ENCODE measurements at places on chromosomes 7 and 10. TPM values are rescaled to one million over a fixed set of nuclear protein-coding genes. Genes with fewer than 3 reads are reported as not detected.

DNA sequence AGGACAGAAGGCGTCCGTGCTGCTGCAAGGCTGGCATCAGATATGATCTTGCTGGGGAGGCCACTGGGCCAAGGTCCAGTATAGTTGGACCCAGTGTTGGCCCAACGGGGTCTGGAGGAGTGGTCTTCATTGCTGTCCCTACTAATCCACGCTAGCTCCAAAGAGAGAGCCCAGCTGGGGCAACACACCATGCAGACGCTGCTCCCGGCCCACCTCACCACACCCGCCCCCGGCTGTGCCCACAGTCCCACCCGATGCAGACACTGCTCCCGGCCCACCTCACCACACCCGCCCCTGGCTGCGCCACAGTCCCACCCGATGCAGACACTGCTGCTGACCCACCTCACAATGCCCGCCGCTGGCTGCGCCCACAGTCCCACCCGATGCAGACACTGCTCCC lies 121.5 kb downstream of the VIPR2 start:
- H3K27ac ChIP-seq: no peak overlapping the region
- H3K36me3 ChIP-seq: no peaks in the 10 kb centered on the region
- no peak for DNase-seq
- no peak overlapping the region for H3K4me3 ChIP-seq
- H3K4me1 ChIP-seq: no peaks in the 10 kb centered on the region

SH2D4B gene
- total RNA-seq: not detected

AIFM2 gene
- 14.3 TPM for total RNA-seq

DNA sequence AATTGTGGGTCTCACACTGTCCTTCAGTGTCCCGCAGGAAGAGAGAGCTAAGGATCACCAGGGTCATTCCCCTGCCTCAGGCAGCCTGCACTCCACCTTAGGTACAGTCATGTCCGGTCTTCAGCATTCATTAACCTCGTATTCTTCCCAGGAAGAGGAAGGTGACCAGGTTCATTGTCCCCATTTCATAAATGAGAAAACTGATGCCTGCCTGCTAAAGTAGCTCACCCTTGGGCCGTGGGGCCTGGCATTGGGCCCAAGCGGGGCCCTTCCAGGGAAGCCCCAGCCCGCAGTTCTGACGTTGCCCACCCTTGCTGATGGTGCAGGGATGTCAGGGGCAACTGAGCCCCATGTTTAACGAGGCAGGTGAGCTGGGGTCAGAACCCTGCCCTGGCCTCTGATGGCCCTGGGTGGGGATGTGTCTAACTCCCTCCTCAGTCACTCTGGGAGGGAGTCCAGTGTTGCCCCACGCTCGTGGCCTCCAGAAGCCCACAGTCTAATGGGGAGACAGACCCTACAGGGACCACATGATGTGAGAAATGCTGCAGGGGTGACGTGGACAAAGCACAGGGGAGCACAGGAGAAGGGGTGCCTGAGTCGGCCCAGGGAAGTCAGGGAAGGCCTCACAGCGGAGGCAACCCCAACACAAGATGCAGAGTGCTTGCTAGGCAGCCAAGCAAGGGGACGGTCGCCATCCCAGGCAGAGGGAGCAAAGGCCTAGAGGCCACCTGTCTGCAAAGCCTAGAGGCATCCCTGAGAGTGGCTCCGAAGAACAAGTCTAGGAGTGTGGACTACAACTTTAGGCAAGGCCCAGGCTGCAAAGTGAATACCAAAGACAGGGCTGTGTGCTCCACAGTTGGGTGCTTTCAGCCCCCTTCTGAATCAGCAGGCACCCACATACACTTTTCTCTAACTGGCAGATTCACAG lies 25.1 kb downstream of the DDIT4 start:
- H3K4me3 ChIP-seq: peak overlapping the region; percentile 89
- no peaks in the 10 kb centered on the region for H3K36me3 ChIP-seq
- H3K27me3 ChIP-seq: no peaks in the 10 kb centered on the region
- H3K4me1 ChIP-seq: peaks cover 5% of the 10 kb centered on the region
- DNase-seq: no peak

NCF1 gene
- not detected for total RNA-seq

GRCh38 chr10:90575125-90575524 lies 282.7 kb downstream of the HTR7 start:
- DNase-seq: no peak
- H3K27ac ChIP-seq: no peak overlapping the region
- no peak overlapping the region for H3K4me3 ChIP-seq
- H3K27me3 ChIP-seq: no peaks in the 10 kb centered on the region
- no peaks in the 10 kb centered on the region for H3K36me3 ChIP-seq

- no peaks in the 10 kb centered on the region for H3K36me3 ChIP-seq
- H3K27me3 ChIP-seq: no peaks in the 10 kb centered on the region
- H3K4me1 ChIP-seq: no peaks in the 10 kb centered on the region
- no peak overlapping the region for H3K27ac ChIP-seq
Measured at GRCh38 chr10:112711366-112711765, 238.7 kb upstream of the TCF7L2 start.

ZNF804B gene
- not detected for total RNA-seq

TMEM106B gene
- total RNA-seq: 47.9 TPM

GRCh38 chr10:12419262-12419847 lies 70.0 kb downstream of the CAMK1D start:
- H3K27me3 ChIP-seq: no peaks in the 10 kb centered on the region
- H3K4me3 ChIP-seq: no peak overlapping the region
- no peak for DNase-seq
- H3K36me3 ChIP-seq: no peaks in the 10 kb centered on the region
- H3K27ac ChIP-seq: no peak overlapping the region
- no peaks in the 10 kb centered on the region for H3K4me1 ChIP-seq

FANK1 gene
- 2.6 TPM for total RNA-seq

GRCh38 chr10:80205477-80206276 lies at the start of gene ANXA11:
ANXA11 (minus strand) TSS chr10:80205537; CDS start chr10:80172861, 32,676 bp downstream.
- DNase-seq: peak; percentile 73
- peaks cover 16% of the 10 kb centered on the region for H3K4me1 ChIP-seq
- no peaks in the 10 kb centered on the region for H3K27me3 ChIP-seq
- peak within 1 kb of the TSS; percentile 94 for H3K4me3 ChIP-seq
- H3K27ac ChIP-seq: peak within 1 kb of the TSS; percentile 97

HKDC1 gene
- 0.15 TPM for total RNA-seq

GRCh38 chr7:31883761-31884164 lies 186.4 kb downstream of the PDE1C start:
- H3K4me3 ChIP-seq: no peak overlapping the region
- DNase-seq: no peak
- H3K27me3 ChIP-seq: no peaks in the 10 kb centered on the region

PTPRN2 gene
- total RNA-seq: 2.2 TPM

- H3K36me3 ChIP-seq: no peaks in the 10 kb centered on the region
- DNase-seq: no peak
- H3K4me1 ChIP-seq: no peaks in the 10 kb centered on the region
- H3K27me3 ChIP-seq: peaks cover 57% of the 10 kb centered on the region
Measured at GRCh38 chr10:101164020-101164419, 32.9 kb downstream of the TLX1 start.

GSTO1 gene
- 81.6 TPM for total RNA-seq

TLL2 gene
- under 0.01 TPM for total RNA-seq

EPHB6 gene
- total RNA-seq: 5.2 TPM

BICC1 gene
- 26.2 TPM for total RNA-seq

- H3K27me3 ChIP-seq: no peaks in the 10 kb centered on the region
- no peak overlapping the region for H3K27ac ChIP-seq
- H3K4me1 ChIP-seq: no peaks in the 10 kb centered on the region
- H3K4me3 ChIP-seq: no peak overlapping the region
Measured at GRCh38 chr10:88555190-88555908, 27.8 kb downstream of the RNLS start.

- DNase-seq: no peak
- no peaks in the 10 kb centered on the region for H3K4me1 ChIP-seq
- no peak overlapping the region for H3K4me3 ChIP-seq
- H3K27me3 ChIP-seq: no peaks in the 10 kb centered on the region
- no peaks in the 10 kb centered on the region for H3K36me3 ChIP-seq
Measured at GRCh38 chr7:130515315-130516040, 23.6 kb downstream of the MEST start.

TUBB8 gene
- total RNA-seq: not detected

SPDYE2 gene
- total RNA-seq: not detected

DNA sequence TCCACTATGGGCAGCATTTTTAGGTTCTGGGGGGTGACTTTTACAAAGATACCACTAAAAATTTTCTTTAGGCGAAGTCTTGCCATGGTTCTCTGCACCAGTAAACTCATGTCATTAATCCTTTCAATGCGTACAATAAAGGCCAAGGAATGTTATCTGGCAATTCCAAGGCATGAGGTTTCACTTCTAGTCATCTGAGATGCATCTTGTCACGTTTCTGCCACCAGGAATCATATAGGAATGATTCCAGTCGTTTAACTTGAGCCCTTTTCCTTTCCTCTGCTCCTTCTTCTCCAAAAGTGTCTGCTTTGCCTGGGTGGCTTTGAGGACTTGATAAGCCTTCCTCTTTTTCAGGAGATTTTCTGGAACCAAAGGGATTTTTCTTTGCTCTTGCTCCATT lies 56.8 kb downstream of the COBL start:
- H3K4me3 ChIP-seq: no peak overlapping the region
- H3K4me1 ChIP-seq: no peaks in the 10 kb centered on the region
- H3K36me3 ChIP-seq: no peaks in the 10 kb centered on the region

GRCh38 chr7:129257168-129257567 lies 32.3 kb downstream of the AHCYL2 start:
- H3K27me3 ChIP-seq: no peaks in the 10 kb centered on the region
- no peak overlapping the region for H3K27ac ChIP-seq
- H3K4me1 ChIP-seq: no peaks in the 10 kb centered on the region
- DNase-seq: no peak
- no peak overlapping the region for H3K4me3 ChIP-seq
- H3K36me3 ChIP-seq: no peaks in the 10 kb centered on the region

DNA sequence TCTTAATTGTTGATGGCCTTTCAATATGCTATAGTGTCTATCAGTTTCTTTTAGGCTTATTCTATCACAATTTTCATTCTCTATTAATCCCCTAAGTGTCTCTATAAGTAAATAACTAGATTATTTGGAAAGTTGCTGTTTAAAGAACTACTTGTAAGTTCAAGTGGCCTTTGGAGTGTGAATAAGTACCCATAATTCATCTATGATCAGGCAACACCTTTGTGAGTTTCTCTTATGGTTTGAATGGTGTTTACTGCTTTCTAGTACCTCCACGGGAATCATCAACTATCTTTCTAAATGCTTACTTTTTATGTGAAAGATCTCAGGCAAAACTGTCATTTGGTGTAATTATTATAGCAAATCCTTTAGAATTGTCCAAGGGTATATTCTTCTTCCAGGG lies 166.7 kb downstream of the POU6F2 start:
- no peak overlapping the region for H3K4me3 ChIP-seq
- H3K27ac ChIP-seq: no peak overlapping the region
- no peaks in the 10 kb centered on the region for H3K36me3 ChIP-seq
- DNase-seq: no peak
- no peaks in the 10 kb centered on the region for H3K27me3 ChIP-seq

- H3K4me1 ChIP-seq: no peaks in the 10 kb centered on the region
- no peaks in the 10 kb centered on the region for H3K36me3 ChIP-seq
- peaks cover 2% of the 10 kb centered on the region for H3K27me3 ChIP-seq
- H3K4me3 ChIP-seq: no peak overlapping the region
- H3K27ac ChIP-seq: no peak overlapping the region
Measured at GRCh38 chr7:93711926-93712325, 137.4 kb upstream of the CALCR start.

NEUROG3 gene
- not detected for total RNA-seq

CROT gene
- 11.7 TPM for total RNA-seq

DNA sequence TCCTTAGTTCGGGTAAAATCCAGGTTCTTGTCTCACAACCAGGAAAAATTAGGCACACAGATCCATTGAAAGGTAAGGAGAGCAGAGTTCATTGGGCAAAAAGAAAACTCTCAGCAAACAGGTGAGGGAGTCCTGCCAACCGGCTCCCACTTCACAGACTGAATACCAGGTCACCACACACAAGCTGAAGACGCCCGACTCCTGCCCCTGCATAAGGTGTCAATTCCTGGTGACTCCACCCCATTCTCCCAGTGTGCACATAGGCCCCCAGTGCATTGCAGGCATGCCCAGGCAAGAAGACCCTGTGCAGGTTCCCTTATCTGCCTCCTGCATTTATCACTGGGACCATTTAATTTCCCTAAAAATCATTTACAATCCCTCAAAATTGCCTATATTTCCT lies 354.6 kb downstream of the LRRTM3 start:
- H3K36me3 ChIP-seq: no peaks in the 10 kb centered on the region
- H3K27me3 ChIP-seq: no peaks in the 10 kb centered on the region
- no peak overlapping the region for H3K4me3 ChIP-seq
- no peaks in the 10 kb centered on the region for H3K4me1 ChIP-seq

- H3K4me1 ChIP-seq: no peaks in the 10 kb centered on the region
- no peaks in the 10 kb centered on the region for H3K27me3 ChIP-seq
- H3K27ac ChIP-seq: no peak overlapping the region
- no peak overlapping the region for H3K4me3 ChIP-seq
- no peaks in the 10 kb centered on the region for H3K36me3 ChIP-seq
Measured at GRCh38 chr7:64886956-64887545, 16.0 kb upstream of the ZNF273 start.

IDI2 gene
- not detected for total RNA-seq

CALHM1 gene
- not detected for total RNA-seq

DNA sequence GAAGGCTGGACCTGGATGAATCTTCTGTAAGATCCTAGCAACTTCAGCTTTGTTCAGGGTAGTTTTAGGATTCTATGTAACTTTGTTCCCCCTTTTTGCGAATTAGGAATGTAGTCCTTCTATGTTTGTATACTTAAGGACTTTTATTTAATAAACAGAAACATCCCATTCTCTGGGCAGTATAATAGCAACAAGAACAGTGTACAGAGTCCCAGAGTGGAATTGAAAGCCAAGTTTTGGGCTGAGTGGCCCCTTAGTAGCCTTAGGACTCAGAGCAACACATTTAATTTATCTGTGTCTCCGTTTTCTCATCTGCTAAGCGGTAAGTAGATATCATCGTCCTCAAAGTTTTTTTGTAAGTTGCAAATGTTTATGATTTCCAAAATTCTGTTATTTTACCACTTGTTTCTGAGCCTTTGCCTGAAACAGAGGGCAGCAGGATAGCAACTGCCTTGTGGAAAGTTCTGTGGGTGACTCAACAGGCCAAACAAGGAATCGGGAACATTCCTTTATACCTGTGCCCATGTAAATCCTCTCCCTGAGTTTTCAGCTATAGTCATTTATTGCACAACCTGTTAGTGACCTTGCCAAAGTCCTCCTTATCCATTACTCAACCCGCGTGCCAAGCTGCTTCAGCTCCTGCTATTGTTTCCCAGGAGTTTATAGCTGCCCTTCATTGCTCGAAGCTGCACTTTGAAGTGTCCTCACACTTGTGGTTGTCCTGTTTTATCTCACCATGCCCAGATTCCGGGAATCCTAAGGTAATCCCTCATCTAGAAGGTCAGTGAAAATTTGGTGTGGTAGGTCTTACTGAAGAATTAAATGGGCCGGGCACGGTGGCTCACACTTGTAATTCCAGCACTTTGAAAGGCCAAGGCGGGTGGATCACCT lies 199.1 kb upstream of the AHR start:
- DNase-seq: peak; percentile 88
- H3K27me3 ChIP-seq: no peaks in the 10 kb centered on the region
- H3K4me3 ChIP-seq: no peak overlapping the region

BAMBI gene
- 41.9 TPM for total RNA-seq

GRCh38 chr10:62634576-62634975 lies 169.9 kb upstream of the ADO start:
- H3K27ac ChIP-seq: no peak overlapping the region
- DNase-seq: no peak
- H3K36me3 ChIP-seq: no peaks in the 10 kb centered on the region

DYDC2 gene
- total RNA-seq: not detected

PON1 gene
- 0.66 TPM for total RNA-seq

DEPP1 gene
- 2,057 TPM for total RNA-seq
